ENCODE measurements at places on chromosomes 7 and 10.

- no peaks in the 10 kb centered on the region for H3K4me1 ChIP-seq
- H3K27ac ChIP-seq: no peak overlapping the region
- H3K36me3 ChIP-seq: no peaks in the 10 kb centered on the region
- H3K27me3 ChIP-seq: no peaks in the 10 kb centered on the region
- no peak overlapping the region for H3K4me3 ChIP-seq
Observed at GRCh38 chr7:55723621-55723941, 139.0 kb downstream of the SEPTIN14 start.

DNA sequence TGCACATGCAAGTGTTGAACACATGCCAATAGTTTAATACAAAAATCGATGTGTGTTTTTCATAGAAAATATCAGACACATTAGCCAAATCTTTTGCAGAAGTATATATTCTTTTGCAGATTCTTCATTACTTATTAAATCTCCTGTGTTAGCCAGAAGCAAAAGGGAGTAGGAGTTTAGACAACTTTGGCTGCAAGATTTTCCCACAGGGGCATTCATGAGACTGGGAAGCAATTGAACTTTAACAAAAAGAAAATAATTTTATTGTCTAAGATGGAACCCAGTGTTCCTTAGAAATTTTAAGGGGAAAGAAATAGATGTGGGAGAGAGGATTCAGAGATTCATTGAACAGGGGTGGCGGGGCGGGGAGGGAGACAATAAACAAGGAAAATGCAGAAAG is 1336.0 kb downstream of the GATA3 start:
- no peaks in the 10 kb centered on the region for H3K27me3 ChIP-seq
- H3K4me3 ChIP-seq: no peak overlapping the region
- no peaks in the 10 kb centered on the region for H3K4me1 ChIP-seq
- no peak overlapping the region for H3K27ac ChIP-seq
- no peaks in the 10 kb centered on the region for H3K36me3 ChIP-seq

DNA sequence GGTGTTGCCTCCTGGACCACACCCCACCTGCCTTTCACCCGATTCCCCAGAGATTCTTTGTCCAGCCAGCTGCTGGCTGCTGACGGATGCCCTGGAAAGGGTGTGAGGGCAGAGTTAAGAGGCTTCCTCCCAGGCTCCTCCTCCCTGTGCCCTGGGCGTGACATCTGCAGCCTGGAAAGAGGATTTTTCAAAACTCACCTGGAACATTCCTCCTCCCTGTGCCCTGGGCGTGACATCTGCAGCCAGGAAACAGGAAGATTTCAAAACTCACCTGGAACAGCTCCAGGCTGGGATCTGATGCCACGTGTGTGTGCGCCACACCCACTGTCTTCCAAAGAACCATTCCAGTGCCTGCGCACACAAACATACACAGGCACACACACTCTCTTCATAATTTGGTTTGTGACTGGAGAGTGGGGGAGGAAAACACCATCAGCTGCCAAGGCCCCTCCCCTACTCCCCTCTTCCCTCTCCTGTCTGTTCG is 5.2 kb downstream of the MARVELD1 start:
- DNase-seq: peak; percentile 94
- H3K36me3 ChIP-seq: no peaks in the 10 kb centered on the region
- peaks cover 47% of the 10 kb centered on the region for H3K4me1 ChIP-seq
- H3K4me3 ChIP-seq: no peak overlapping the region

GRCh38 chr10:71245420-71246325 is 33.3 kb downstream of the UNC5B start:
- peak overlapping the region; percentile 92 for H3K27ac ChIP-seq
- no peaks in the 10 kb centered on the region for H3K27me3 ChIP-seq
- no peak for DNase-seq
- peaks cover 63% of the 10 kb centered on the region for H3K4me1 ChIP-seq
- H3K36me3 ChIP-seq: no peaks in the 10 kb centered on the region

- no peak for DNase-seq
- H3K27ac ChIP-seq: no peak overlapping the region
- no peaks in the 10 kb centered on the region for H3K36me3 ChIP-seq
- H3K4me1 ChIP-seq: no peaks in the 10 kb centered on the region
- no peaks in the 10 kb centered on the region for H3K27me3 ChIP-seq
Observed at GRCh38 chr10:61024151-61024855, 80.3 kb upstream of the RHOBTB1 start.

DNA sequence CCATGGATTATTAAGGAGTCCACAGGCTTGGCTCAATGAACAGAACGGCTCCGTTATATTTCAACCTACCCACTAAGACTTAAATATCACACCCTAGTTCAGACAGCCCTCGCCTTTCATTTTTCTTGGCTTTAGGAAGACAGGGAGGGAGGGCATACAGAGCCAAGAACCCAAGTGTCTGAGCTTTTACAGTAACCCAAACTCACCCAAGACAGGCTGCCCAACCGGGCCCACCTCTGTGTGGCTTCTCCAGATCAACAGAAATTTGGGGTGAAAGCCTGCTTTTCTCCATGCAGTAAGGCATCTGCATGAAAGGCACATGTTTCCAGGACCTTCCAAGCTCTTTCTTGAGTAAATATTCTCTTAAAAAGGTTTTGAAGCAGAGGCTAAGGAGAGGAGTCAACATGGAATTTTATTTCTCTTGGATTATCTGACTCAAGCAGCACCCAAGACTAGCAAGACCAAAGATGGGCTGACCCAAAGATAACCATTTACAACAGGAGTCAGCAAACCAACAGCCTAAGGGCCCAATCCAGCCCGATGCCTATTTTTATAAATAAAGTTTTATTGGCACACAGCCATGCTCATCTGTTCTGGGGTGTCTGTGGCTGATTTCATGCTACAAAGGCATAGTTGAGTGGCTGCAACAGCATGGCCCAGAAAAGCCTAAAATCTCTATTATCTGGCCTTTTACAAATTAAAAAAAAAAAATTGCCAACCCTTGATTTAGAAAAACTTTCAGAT is 90.1 kb downstream of the KCNMA1 start:
- no peak overlapping the region for H3K27ac ChIP-seq
- no peak overlapping the region for H3K4me3 ChIP-seq
- H3K4me1 ChIP-seq: peaks cover 7% of the 10 kb centered on the region
- DNase-seq: no peak
- no peaks in the 10 kb centered on the region for H3K36me3 ChIP-seq

- H3K36me3 ChIP-seq: no peaks in the 10 kb centered on the region
- H3K4me1 ChIP-seq: peaks cover 3% of the 10 kb centered on the region
- H3K27ac ChIP-seq: peak overlapping the region; percentile 66
- H3K27me3 ChIP-seq: no peaks in the 10 kb centered on the region
- peak overlapping the region; percentile 62 for H3K4me3 ChIP-seq
- peak; percentile 73 for DNase-seq
Observed at GRCh38 chr7:148962823-148963582, 65.3 kb downstream of the PDIA4 start.

DNA sequence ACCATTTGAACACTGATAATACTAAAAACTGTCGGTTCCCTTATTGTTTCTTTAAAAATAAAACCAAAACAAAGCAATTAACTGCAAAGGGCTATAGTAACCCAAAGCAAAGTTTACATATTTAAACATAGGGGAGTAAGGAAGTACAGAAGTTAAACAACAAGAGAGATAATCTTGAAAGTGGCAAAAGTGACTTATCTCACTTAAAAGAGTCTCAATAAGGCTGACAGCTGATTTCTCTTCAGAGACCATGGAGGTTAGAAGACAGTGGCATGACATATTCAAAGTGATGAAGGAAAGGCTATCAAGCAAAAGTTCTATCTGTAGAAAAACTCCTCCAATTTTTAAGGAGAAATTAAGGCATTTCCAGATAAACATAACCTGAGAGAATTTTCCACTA is 233.5 kb upstream of the HDAC9 start:
- H3K27me3 ChIP-seq: no peaks in the 10 kb centered on the region
- no peaks in the 10 kb centered on the region for H3K36me3 ChIP-seq
- no peak for DNase-seq

GRCh38 chr10:27450225-27450624 is 53.9 kb upstream of the RAB18 start:
- no peak for DNase-seq
- H3K4me3 ChIP-seq: no peak overlapping the region
- no peaks in the 10 kb centered on the region for H3K36me3 ChIP-seq
- H3K27me3 ChIP-seq: no peaks in the 10 kb centered on the region
- no peak overlapping the region for H3K27ac ChIP-seq

DNA sequence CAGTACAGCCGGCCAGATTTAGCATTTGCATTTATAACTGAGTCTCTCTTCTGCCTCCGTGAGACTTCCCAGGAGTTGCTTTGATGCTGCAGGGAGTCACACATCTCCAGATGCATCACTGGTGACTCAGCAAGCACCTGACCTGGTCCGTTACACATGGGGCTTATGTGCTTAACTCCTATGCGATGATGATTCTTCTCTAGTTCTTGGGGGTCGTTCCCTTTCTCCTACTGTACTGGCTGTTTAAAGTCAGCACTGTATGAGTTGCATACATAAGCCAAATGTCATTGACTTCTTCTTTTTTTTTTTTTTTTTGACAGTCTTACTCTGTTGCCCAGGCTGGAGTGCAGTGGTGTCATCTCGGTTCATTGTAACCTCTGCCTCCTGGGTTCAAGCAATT is 13.0 kb upstream of the AKR1E2 start:
- H3K27me3 ChIP-seq: no peaks in the 10 kb centered on the region
- H3K36me3 ChIP-seq: no peaks in the 10 kb centered on the region
- no peak overlapping the region for H3K4me3 ChIP-seq
- no peaks in the 10 kb centered on the region for H3K4me1 ChIP-seq

DNA sequence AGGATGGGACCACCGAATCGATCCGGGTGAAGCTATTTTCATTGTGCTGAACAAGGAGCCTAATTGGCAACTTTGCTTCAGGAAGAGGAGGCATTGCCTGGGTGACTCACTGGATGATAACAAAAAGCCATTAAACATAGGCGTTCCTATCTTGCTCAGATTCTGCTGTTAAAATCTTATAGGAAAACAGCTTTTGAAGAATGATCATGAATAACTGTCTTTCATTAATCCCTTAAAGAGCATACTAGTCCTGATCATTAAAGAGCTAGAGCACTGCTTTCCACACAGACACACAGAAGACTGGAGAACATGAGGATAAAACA is 174.2 kb upstream of the IMMP2L start:
- no peaks in the 10 kb centered on the region for H3K27me3 ChIP-seq
- H3K27ac ChIP-seq: no peak overlapping the region
- no peaks in the 10 kb centered on the region for H3K4me1 ChIP-seq
- DNase-seq: no peak
- H3K36me3 ChIP-seq: no peaks in the 10 kb centered on the region

DNA sequence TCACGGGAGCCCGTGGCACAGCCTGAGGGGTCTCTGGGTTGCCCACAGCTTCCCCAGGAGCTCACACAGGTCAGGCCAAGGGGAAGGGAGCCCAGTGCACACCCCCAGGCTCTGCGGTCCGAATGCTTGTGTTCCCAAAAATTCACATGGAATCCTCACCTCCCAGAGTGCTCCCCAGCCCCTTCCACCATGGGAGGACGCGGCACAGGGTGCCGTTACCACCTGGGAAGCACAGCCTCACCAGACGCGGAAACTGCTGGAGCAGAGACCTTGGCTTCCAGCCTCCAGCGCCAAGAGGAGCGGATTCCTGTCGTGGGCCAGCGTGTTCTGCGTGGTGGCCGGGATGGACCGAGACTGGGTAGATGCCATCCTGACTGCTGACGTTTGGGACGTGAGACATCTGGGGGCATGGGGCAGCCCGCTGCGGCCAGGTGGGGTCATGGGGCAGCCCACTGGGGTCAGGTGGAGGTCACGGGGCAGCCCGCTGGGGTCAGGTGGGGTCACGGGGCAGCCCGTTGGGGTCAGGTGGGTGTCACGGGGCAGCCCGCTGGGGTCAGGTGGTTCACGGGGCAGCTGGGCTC is 149.4 kb downstream of the WDR37 start:
- H3K27ac ChIP-seq: no peak overlapping the region
- DNase-seq: no peak
- H3K36me3 ChIP-seq: no peaks in the 10 kb centered on the region
- H3K4me3 ChIP-seq: no peak overlapping the region
- H3K27me3 ChIP-seq: no peaks in the 10 kb centered on the region

- no peak overlapping the region for H3K27ac ChIP-seq
- no peaks in the 10 kb centered on the region for H3K27me3 ChIP-seq
- DNase-seq: no peak
- no peaks in the 10 kb centered on the region for H3K36me3 ChIP-seq
Observed at GRCh38 chr10:73211106-73211811, 35.8 kb downstream of the DNAJC9 start.

DNA sequence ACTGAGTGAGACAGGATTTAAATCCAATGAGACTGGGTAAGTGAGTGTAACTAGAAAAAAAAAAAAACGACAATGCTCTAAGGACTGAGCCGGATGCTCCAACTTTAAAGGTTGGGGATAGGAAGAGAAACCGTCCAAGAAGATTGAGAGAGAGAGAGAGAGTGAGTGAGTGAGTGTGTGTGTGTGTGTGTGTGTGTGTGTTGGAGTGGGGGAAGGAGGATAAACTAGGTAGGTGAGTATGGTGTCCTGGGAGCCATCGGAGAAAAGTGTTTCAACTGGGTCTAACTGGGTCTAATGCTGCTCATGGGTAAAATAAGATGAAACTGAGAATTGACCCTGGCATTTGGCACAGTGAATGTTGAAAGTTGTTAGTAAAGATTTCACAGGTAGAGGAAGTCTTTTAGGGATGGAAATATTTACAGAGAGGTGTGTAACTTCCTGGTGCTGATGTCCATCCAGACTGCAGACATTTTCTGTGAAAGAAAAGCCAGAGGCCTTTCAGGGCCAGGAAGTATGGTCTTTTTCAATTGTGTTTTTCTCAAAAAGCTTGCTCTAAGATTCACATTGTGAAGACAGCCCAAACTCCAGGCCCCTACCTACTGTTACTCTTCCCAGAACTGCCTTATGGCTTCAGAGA is 14.2 kb downstream of the ENTPD1 start:
- H3K4me1 ChIP-seq: no peaks in the 10 kb centered on the region
- no peaks in the 10 kb centered on the region for H3K36me3 ChIP-seq
- no peak for DNase-seq
- no peaks in the 10 kb centered on the region for H3K27me3 ChIP-seq

- H3K4me3 ChIP-seq: no peak overlapping the region
- H3K27ac ChIP-seq: no peak overlapping the region
- no peaks in the 10 kb centered on the region for H3K27me3 ChIP-seq
- peaks cover 5% of the 10 kb centered on the region for H3K4me1 ChIP-seq
- H3K36me3 ChIP-seq: no peaks in the 10 kb centered on the region
- DNase-seq: no peak
Observed at GRCh38 chr10:61673360-61673759, 10.6 kb downstream of the CABCOCO1 start.

DNA sequence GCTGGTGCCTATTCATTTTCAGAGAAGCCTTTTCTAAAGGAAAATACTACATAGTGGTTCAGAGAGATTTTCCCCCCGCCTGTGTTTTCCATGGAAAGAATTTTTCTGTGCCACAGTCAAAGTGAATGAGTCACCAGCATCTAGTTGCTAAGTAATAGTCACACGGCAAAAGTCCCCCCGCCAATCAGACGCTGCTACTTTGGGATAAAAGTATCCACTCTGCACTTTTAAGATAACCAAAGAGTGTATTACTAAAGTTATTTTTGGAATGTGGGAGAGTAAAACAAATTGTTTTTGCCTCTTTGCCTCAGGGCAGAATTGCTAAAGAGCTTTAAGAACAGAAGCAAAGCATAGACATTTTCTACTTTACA is 23.5 kb downstream of the ABLIM1 start:
- DNase-seq: no peak
- no peaks in the 10 kb centered on the region for H3K36me3 ChIP-seq
- peaks cover 25% of the 10 kb centered on the region for H3K4me1 ChIP-seq
- no peak overlapping the region for H3K4me3 ChIP-seq

All from transverse colon (tissue), 4 donors.